Activated CD4-positive, CD25-positive, alpha-beta regulatory T cell treated with anti-CD3 and anti-CD28 coated beads, Interleukin-2, amount 50 U/mL, for 72 hours (primary cell): ENCODE measurements at places on chromosomes 11 and 22.

DNA sequence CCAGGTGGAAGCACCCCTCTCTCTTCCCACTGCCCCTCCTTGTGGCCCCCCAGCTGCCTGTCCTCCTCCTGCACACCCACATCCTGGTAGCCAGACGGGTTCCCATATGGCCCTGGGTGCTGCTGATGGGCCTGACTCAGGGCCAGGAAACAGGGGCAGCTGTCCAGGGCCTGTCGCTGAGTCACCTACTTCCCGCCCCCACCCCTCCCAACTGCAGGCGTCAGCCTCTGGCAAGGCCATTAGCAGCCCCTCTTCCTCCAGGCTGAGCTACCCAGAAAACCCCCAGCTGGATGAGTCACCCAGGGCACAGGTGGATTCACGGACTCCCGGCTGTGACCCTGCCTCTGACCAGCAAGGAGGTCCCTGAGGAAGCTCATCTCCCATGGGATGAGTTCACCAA lies 6.9 kb upstream of the GAL start:
- DNase-seq: no peak

DNA sequence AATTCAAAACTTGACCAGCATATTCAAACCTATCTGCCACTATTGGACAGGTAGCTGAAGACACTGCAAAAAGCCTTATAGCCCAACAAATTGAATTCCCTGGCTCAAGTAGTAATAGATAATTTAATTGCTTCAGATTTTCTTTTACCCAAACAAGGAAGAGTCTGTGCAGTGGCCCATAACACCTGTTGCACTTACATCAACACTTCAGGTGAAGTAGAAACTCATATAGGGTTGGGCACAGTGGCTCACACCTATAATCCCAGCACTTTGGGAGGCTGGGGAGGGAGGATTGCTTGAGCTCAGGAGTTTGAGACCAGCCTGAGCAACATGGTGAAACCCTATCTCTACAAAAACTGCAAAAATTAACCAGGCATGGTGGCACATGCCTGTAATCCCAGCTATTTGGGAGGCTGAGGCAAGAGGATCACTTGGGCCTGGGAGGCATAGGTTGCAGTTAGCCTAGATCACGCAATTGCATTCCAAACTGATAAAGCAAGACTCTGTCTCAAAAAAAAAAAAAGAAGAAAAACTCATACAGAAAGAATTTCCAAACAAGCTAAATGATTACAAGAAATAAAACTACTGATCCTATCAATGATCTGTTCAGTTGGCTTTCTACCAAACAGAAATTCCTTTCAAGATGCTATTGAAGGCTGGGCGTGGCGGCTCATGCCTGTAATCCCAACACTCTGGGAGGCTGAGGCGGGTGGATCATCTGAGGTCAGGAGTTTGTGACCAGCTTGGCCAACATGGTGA lies 9.5 kb downstream of the FOLR3 start:
- no peak for DNase-seq

- no peak for DNase-seq
These were observed 384.9 kb downstream of the SHANK2 start for GRCh38 chr11:70867281-70868047.

DNA sequence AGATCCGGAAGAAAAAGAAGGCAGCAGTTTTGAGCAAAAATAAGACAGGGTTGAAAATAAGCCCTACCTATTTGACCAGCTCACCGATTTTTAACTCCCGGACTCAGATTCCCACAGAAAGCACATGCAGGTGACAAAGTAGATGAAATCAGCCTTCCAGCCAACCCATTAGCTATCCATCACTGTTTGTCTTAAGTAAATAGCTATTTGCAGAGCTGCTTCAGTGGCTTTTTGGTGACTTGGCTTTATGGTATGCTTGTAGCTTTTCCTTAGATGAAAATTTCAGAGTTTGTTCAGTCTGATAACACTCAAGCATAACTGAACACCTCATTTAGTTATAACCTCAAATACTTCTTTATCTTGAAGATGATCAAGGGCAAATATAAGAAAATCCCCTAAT lies 192.6 kb downstream of the HIPK3 start:
- no peak for DNase-seq

DNA sequence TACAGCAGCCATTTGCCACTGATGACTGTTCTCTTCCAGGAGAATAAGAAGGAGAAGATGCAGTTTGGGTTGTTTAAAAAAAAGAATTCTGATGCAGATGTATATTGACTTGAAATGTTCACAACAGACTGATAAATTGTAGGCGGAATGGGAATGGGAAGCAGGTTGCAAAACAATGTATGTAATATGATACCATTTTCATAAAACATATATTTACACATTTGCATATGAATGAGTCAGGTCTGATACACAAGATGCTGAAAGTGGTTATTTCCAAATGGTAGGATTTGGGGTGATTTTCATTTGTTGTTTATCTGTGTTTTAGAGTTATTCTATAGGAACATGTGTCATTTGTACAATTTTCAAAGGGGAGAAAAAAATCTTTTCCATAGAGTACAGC lies 9.0 kb upstream of the RCN1 start:
- no peak for DNase-seq

- no peak for DNase-seq
These were observed 66.6 kb downstream of the GALNT18 start for GRCh38 chr11:11555208-11555607.

DNA sequence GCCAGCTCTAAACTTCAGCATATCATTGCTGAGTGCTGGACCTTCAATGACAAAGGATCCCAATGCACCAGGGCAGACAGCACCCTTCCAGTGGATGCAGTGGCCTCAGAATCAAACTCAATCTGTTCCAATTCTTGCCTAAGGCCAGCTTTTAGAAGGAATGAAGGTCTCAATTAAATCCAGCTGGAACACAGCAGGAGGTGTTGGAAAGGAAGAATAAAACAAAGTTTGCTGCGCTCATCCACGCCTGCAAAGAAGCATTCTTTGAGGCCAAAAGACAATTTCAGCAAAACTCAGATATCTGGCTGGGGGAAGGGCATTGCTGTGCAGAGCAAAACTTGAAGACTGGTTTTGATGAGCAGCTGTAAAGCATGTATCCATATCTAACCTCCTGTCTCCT lies 120.7 kb downstream of the CCDC81 start:
- DNase-seq: no peak

DNA sequence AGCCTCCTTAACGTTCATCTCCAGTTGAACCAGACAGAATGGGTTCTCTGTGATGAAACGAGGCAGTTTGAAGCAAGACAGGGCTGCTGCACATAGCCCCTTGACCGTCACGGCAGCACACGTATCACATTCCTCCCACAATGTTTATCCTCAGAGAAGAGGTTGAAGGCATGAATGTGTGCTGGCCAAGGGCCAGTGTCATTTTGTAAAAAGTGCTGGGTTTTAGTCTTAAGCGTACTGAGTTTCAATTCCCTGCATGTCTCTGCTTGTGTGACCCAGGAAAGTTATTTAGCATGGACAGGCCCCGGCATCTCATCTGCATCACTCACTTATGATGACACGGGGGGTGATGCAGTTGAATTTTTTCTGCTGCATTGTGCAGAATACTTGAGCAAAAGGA lies 31.6 kb downstream of the TTC12 start:
- DNase-seq: no peak

DNA sequence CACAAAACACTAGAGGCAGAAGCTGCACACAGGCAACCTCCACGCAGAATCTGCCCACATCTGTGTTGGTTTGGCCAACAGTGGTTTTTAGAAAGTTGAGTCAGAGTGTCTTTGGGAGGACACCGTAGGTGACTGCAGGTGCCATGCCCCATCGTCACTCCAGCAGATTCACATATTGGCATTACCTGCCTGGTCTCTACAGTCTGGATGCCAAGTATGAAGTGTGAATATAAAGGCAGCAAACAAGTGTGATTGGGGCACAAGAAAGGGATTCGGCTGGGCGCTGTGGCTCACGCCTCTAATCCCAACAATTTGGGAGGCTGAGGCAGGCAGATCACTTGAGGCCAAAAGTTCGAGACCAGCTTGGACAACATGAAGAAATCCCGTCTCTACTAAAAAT lies 11.0 kb upstream of the FXYD2 start:
- peak; percentile 11 for DNase-seq

GRCh38 chr11:27358296-27358695 lies 4.7 kb downstream of the CCDC34 start:
- DNase-seq: no peak

DNA sequence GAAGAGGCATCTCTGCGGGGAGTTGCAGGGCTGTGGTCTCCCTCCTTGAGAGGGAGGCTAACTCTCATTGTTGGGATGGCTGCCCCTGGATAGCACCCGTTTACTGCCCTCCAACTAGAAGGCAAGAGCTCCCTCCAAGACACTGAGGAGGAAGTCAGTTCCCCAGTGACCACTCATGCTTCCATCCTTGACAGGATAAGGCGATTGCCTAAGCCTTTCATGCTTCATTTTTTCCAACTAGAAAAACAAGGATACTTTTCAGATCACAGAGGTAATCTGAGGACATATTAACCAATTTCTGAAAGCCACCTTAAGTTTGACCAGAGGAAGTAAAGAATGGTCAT lies 186.6 kb downstream of the MAML2 start:
- no peak for DNase-seq

DNA sequence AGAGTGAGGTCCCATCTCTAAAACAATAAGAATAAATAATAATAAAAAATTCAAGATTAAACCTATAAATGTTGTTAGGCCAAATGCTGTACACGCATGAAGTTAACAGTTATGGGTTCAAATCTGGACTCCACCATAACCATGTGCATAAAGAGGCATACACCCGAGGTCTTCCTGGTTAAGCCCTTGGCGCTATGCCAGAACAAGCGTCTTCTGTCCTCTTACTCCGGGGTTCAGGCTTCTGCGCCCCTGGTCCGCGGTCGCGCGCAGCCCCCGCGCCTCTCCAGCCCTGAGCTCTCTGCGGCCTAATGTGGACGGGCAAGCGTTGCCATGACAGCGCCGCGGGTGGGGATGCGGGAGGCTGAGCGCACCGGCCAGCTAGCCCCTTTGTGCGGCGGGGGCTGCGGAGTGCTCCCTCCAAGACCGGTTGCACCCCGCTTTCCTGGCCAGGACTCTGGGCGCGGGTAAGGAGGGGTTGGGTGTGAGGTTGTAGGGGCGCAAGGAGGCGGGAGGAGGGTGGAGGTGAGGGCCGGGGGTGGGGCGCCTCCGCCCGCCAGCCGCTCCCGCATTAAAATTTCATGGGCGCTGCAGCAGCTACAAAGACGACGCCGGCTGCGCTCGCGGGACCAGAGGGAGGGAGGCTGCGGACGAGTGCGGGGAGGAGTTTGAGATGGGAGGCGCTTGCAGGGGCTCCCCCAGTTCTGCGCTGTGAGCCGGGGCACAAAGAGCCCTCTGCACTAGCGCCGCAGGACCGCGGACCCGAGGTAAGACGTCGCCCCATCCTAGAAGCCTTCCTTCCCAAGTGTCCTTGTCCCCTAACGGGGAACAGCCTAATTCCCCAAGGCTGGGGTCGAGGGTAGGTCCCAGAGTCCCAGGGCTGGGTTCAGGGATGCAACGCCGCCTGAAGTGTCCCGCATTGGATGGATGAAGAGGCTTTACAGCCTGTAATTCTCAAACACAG lies at the start of gene MIAT:
Gene MIAT, plus strand, starts transcription at position 698 of the 961 bp plus-strand sequence.
- peak; percentile 70 for DNase-seq

GRCh38 chr11:77361184-77361583 lies 59.7 kb upstream of the GDPD4 start:
- no peak for DNase-seq

DNA sequence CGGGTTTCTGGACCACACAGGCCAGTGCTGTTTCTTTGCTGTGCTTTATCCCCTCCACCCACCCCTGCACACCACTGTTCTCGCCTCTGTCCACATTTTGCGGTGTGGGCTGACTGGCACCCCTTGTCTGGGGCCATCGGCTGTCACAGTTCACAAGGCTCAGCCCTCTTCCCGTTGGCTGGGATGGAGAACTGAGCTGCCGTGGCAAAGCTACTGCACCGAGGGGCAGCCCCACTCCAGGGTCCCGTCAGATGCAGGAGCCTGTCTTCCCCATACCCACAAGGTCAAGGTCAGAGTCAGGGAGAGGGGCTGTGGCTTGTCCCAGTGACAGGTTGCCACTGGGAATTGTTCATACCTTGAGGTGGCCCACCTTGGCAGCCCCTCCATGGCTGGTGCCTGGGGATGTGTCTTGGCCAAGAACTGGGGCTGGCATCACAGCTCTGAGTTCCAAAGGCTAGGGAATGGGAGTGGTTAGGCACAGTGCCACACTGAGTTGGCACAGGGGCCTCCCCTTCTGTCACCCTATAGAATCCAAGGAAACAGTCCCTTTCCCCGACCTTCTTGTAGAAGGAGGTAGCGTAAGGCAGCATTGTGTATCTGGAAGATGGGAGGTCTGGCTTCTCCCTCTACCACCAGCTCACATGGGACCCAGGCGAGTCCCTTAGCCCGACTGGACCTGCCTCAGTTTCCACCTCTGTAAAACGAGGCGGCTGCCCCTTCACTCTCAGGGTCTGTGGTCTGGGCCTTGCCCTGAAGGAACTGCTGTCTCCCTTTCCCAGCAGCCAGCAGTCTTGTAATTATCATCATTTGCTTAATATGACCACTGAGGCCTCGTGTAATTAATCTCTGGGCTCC lies 3.4 kb downstream of the GRK2 start:
- no peak for DNase-seq

DNA sequence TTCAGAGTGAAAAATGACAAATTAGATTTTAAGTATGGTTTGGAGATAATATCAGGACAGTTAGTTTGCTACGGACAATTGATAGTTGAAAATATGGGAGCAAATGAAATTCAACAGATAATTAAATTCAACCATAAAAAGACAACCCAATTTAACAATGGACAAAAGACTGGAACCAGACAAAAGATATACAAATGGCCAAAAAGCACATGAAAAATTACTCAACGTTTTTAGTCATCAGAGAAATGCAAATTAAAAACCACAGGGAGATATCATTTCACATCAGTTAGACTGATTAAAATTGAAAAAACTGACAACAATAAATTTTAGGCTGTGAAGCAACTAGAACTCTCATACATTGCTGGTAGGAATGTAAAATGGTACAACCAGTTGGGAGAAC lies 27.2 kb downstream of the SIK2 start:
- DNase-seq: no peak

DNA sequence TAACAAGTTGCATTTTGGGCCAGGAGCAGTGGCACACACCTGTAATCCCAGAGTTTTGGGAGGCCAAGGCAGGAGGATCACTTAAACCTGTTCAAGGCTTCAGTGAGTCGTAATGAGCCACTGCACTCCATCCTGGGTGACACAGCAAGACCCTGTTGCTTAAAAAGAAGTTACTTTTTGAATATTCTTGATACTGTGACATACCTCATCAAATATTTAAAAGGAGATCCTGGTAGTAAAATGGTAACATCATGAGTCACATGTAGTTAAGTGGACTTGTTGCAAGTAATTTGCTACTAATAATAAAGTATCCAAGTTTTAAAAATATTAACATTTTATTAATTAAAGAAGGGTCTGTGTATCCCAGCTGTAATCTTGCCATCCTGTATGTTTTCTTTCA lies 18.3 kb downstream of the HMGXB4 start:
- no peak for DNase-seq

DNA sequence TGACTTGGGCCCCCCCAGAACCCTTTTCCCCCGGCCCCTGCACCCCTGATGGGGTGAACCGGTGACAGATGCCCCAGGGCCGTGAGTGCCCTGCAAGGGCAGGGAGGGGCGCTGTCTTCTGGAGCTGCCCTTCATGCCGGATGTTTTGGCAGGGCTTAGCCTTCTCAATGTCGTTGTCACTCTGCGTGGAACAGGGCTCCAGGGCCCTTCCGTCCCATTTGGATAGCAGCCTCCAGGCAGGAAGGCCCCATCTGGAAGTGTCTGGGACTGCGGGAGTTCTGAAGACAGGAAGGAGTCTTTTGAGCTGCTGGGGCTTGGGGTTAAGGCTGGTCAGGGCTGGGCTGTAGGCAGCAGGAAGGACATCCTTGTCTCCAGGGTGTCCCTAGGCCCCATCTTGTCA lies 4.6 kb downstream of the FRMD8 start:
- no peak for DNase-seq
